Naive B cell (primary cell): ENCODE measurements at places on chromosomes 1 and 21.

GRCh38 chr1:167849666-167850065 is 64.3 kb downstream of the ADCY10 start:
- no peak for DNase-seq

- no peak for DNase-seq
These were observed 28.4 kb downstream of the CHML start for GRCh38 chr1:241611736-241612135.

- no peak for DNase-seq
These were observed 7.3 kb upstream of the S100A3 start for GRCh38 chr1:153556348-153556747.

DNA sequence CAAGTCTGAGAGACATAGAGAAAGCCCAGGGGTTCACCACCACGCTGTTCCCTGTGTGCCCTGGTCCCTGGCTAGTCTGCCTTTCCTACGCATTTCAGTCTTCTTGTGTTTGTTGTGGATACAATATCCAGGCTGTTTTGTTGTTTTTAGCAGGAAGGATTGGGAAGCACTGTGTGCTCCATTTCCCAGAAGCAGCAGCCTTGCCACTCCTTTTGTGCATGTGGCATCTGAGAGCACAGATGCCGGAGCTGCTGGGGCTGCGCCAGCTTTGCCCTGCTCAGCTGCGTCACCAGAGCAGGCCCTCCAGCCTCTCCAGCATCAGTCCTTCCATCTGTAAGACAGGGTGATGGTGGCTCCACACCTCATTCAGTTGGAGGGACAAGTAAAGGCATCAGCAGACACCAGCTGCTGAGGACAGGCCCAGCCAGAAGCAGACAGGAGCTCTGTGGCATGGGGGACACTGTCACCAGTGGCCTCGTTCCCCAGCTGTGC is 94.4 kb upstream of the COL6A1 start:
- DNase-seq: no peak

- DNase-seq: no peak
These were observed 48.5 kb downstream of the CAPN2 start for GRCh38 chr1:223760833-223761232.

- DNase-seq: peak; percentile 86
These were observed 549 bp downstream of the THBS3 start for GRCh38 chr1:155206891-155207805.

DNA sequence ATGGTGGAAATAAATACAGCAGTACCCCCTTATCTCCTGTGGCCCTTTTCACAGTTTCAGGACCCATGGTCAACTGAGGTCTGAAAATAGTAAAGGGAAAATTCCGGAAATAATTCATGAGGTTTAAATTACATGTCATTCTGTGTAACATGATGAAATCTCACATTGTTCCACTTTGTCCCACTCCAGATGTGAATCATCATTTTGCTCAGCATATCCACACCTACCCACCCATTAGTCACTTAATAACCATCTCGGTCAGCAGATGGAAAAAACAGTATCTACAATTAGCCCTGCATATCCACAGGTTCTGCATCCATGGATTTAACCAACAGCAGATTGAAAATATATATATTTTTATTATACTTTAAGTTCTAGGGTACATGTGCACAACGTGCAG is 86.9 kb upstream of the GORAB start:
- no peak for DNase-seq

DNA sequence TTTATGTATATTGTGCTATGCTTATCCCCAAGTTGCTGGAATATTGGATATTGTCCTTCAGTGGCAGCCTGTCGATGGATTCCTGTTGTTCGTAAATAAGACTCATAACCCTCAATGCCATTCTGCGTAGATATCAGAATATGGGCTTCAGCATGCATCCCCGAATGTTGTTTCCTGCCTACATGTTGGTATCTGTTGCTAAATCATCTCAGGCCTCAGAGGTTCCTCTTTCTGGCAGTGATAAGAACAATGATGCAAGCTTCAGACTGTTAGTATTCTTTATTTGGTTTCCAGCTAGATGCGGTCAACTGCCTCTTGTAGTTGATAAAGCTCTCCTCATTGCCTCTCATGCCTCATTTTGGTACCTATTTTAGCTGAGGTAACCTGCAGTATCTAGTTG is 2082.6 kb downstream of the MRPL39 start:
- no peak for DNase-seq

DNA sequence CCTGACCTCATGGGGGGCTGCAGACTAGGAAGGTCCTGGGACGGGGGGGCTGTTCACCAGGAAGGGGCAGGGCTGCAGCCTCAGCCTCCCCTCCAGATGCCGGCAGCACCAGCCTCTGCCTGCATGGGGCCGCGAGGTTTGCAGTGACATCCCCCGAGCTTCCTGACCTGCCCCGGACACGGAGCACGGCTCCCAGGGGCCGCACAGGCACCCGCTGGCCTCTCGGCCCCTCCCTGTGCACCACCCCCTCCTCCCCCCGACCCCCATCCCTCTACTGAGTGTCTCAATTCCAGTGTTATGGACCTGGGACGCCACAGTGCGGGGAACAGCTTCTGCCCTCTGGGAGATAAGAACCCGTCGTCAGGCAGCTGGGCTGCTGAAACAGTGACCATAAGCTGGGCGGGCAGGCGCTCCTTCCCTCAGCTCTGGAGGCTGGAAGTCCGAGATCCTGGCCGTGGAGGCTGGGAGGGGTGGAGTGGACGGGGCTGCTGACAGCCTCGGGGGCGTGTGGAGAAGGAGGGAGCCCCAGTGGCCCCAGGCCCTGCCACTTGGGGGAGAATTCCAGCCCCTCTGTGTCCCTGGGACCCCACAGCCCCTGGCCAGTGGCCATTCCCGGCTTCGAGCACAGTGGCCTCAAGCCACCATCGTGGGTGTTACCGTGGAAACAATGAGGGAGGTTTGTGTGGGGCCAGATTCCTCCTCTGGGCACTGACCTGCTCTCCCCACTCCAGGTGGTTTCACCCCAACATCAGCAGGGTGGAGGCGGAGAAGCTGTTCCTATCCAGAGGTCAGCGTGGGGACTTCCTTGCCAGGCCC is 11.6 kb downstream of the RNF223 start:
- no peak for DNase-seq

GRCh38 chr21:15943009-15943666 is 213.4 kb downstream of the USP25 start:
- DNase-seq: no peak

GRCh38 chr1:110606657-110607535 is 738 bp upstream of the KCNA2 start:
- DNase-seq: peak; percentile 18

GRCh38 chr1:91582431-91582921 is 81.8 kb downstream of the CDC7 start:
- DNase-seq: no peak

DNA sequence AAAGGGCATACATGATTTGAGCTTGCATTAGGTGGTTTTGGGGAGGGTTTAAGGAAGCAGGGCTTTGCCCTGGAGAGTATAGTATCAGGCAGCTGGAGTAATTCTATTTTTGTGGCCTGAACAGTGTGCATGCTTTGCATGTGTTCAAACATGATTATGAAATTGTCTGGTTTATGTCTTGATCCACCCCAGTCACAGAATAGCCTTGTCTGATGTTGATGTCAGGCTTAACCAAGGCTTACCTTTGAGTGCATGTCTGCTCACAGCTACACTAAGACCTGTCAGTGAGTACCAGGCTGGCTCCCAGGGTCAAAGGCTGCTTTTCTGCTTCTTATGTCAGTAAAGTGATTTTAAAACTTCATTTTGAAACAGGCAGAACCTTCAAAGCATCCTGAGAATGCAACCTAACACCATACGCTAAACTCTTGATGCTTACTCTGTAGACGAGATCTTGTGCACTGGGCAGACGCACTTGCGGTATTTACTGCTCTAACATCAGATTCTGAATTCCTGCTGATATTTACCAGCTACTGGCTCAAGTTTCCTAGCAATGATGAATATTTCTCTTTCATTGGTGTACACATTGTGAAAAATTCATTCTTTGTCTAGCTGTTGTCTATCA is 78.9 kb downstream of the MAP3K21 start:
- DNase-seq: no peak

DNA sequence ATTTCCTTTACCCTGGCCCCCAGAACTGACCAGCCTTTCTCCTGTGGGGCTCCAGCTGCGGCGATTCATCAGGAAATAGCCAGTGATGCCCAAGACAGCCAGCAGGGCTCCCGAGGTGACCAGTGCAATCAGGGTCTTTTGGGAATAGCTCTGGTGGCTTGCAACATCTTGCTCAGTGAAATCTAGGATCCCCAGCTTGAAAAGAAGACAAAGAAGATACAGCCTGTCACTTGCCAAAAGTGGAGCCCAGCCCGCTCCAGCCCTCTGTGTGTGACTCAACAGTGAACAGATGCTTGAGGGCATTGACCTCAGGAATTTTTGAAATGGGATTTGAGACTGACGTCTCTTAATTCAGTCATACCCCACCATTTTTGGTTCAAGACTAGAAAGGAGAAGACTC is 22.3 kb downstream of the CD34 start:
- no peak for DNase-seq

- no peak for DNase-seq
These were observed 54.1 kb downstream of the TAS1R2 start for GRCh38 chr1:18805150-18805879.

DNA sequence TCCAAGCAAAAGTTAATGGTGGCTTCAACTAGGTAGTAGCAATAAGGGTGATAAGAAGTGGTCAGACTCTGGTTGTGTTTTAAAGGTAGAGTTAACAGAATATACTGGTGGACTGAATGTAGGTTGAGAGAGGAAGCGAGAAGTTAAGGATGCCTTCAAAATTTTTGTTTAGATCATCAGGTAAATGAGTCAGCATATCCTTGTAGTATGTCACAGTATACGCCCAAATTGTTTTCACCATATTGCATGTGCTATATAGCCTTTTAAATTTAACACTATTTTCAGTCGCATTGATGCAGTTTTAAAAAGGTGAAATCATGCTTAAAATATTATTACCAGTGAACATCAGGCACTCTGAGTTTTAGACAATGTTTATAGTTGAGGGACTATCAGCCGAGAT is 74.6 kb downstream of the RBM11 start:
- no peak for DNase-seq

DNA sequence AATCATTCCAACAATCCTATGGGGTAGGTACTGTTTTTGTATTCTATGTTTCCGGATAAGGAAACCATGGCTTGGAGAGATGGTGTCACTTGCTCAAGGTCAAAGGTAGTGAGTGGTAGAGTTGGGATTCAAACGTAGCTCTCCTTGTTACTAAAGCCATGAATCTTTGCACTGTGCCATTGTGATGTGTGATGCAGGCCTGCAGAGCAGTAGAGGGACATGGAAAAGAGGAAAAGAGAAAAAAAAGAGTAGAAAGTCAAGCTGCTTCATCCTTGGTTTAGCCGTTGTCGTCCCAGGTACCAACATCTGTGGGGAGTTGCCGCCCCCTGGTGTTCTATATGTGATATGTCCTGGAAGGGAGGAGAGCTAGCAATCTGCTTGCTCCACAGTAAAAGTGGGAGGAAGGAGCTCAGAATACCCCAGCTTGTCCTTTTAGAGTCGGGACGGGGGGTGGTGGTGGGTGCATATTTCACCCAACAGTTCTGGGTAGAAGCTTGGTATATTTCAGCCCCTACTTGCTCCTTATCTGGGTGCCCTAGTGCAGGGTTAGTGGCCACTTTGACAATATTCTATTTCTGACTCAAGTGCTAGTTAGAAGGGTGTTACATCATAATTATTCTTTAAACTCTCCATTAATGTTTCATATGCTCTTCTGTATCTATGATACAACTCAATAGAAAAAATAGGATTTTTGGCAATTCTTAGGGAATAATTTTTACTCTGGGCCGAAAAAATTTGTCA is 98.4 kb downstream of the EBNA1BP2 start:
- DNase-seq: peak; percentile 70

DNA sequence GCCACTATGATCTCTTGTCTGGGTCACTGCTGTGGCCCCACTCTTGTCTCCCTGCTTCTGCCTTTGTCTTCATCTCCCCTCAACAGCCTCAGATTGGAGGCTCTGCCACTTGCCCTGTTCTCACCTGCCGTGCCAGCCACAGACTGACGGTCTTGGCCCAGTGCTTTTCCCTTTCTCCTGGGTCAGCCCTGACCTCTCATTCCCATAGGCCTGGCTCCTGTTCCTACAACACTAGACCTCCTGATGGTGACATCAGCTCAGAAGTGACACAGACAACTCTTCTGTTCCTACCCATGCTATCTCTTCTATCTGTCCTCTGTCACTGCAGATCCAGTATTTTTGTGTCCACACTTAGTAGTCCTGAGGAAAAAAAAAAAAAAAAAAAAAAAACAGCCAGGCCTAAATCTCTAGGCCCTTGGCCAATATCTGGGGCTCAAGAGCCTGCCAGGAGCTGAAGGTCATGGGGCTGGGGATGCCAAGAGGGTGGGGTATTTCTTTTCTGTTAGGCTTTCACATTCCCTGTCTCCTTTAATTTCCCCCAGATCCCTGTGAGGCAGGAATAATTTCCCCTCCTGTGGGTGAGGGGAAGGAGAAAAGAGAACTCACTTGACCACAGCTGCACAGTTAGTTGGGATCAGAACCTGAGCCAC is 42.0 kb upstream of the FOXO6 start:
- no peak for DNase-seq

GRCh38 chr1:31529999-31530684 is 46.2 kb upstream of the TINAGL1 start:
- no peak for DNase-seq

- no peak for DNase-seq
These were observed 43.2 kb downstream of the TMCO4 start for GRCh38 chr1:19756480-19756879.

DNA sequence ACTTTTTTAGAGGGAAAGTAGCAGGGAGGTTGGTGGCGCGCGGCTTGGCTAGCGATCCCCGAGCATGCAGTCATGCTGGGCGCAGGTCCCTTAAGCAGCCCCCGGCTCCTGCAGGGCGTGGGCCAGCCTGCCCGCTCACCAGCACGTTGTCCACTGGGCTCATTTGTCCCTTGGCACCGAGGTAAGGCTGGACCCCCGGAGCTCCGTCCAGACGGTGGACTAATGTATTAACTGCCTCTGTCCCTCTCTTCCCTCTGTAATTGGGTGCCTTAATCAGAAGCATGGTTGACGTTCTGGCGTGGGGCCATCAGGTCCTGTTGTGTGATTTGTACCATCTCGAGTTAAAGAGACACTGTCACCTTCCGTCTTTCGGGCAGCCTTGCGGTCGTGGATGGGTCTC is 17.7 kb downstream of the TMEM201 start:
- DNase-seq: no peak

DNA sequence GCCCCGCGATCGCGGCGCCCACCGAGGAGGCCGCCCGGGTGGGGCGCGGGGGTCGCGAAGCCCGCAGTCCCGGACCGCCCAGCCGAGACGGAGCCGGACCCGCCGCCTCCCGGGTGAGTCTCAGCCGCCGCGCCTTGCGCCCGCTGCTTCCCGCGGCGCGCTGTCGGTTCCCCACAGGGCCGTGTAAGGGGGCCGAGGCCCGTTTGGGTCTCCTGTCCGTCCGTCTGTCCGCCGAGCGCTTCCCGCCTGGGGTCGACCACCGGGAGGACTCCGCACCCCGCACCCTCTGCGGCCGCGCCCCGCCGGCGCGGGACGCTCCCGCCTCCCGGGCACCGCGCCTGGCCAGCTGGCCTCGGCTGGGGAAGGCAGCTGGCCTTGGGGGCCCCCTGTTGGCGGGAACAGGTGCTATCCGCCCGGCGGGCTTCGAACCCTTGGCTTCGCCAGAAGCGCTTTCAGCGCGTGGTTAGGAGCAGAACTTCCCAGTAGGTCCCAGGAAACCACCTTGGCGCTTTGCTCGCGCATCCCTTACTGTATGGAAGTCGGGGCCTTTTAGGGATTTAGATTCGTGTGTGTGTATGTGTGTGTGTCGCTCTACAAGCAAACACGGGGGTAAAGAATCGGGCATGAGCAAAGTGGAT is 414 bp downstream of the TMEM51 start:
- no peak for DNase-seq
